ENCODE measurements at places on chromosomes 5 and 9.

DNA sequence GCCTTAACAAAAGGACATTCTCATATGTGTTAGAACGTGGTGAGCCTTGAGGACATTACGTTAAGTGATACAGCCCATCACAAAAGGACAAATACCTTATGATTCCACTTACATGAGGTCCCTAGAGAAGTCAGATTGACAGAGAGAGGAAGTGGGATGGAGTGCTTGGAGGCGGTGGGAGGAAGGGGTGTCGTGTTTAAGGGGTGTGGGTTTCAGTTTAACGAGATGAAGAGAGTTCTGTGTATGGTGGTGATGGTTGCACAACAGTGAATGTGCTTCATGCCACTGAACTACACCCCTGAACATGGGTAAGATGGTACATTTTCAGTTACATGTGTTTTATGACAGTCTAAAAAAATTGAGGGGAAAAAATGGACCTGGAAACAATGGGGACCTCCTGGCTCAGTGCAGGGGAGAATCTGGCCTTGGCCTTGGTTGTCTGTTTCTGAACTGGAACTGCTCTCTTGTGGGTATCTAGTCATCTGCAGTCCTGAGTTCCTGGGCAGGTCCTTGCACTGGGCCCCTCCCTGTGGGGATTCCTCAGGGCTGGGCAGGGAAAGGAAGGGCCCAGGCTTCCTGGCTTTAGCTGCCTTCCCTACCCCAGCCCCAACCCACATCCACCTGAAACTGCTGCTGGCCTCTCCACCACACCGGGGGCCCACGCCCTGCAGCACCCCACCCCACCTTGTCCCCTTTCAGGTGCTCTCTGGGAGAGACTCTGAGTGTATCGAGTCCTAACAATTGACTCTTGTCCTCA is 17.8 kb downstream of the LRRC8A start:
- no peak for DNase-seq

- peak; percentile 80 for DNase-seq
Measured at GRCh38 chr9:134375430-134376385, 49.5 kb downstream of the RXRA start.

DNA sequence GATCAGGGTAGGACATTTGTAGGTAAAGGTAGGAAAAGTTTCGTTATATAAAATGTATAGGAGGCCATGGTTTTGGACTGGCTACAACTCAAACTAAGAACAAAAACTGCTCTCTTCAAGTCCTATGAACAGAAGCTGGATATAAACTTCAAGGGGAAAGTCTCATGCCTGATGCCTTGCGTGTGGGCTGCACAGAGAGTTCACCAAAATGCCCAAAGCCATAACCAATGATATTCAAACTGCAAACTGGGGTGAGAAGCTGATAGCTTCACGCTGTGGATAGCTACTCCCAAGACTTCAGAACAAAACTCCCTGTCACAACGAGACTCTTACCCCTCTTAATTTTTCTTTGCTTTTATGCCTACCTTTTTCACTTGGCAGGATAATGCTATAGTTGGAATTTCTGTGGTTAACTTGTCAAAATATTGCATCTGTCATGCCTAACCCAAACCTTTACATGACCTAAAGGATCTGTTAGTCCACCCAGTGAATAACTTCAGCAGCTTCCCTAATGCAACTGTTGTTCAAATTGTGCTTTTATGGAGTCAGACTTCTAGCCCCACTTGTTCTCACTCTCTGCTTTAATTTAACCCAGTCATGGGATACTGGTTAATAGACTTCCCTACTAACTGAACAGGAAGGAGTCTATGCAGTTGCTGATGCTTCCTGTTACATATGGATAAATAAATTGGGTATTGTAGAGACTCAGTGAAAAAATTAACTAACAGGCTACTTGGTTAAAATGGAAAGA is 71.9 kb downstream of the SFXN1 start:
- no peak for DNase-seq

- DNase-seq = peak; percentile 39
Measured at GRCh38 chr9:522658-523057, 308.0 kb downstream of the DOCK8 start.

- DNase-seq = no peak
Measured at GRCh38 chr5:133203317-133204305, 151.8 kb downstream of the HSPA4 start.

- peak; percentile 41 for DNase-seq
Measured at GRCh38 chr5:179791881-179792611, 1.7 kb upstream of the LTC4S start.

- DNase-seq = no peak
Measured at GRCh38 chr5:74995926-74996325, 56.4 kb downstream of the GCNT4 start.

- no peak for DNase-seq
Measured at GRCh38 chr5:9667906-9668305, 37.8 kb upstream of the TAS2R1 start.

- no peak for DNase-seq
Measured at GRCh38 chr9:86471171-86471815, 117.1 kb upstream of the TUT7 start.

DNA sequence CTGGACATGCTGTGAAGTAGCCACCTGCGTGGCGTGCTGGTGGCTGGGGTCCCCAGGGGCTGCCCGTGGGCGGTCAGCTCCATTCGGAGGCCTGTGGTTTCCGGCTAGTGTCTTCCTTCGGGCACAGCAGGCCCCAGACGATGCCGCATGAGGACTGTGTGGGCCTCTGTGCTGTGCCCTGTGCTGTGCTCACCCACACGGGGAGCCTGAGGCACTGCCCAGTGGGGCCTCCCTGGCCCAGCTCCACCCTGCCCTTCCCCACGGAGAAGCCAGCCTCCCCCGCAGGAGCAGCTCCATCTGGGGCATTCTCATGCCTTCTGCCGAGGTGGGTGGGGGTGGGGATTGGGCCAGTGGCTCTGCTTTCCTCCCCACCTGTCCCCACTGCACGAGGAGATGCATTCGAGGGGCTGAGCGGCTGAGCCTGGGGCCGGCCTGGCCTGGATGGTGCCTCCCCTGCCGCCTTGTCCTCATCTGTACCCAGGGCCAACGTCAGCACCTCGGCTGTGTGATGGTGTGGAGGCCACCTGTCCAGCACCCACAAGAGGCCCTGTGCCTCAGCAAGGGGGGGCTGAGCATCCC is 24.2 kb downstream of the RXRA start:
- DNase-seq = no peak

DNA sequence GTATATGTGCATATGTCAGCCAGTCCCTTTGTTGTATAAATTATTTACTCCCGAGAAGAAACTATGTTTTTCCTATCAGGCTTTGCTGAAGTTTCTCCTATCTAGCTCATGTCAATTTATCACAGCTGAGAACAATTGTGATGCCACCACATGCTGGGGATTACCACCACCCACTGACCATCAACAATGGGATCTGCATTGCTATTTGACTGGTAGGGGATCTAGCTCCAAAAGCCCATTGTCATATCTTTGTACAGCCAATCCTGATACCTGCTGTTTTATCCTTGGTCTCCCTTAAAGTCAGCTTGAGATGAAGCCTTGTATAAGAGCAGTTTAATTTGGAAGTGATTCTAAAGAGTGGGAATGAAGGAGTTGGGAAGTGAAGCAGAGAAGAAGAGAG is 53.9 kb upstream of the KCNN2 start:
- no peak for DNase-seq

DNA sequence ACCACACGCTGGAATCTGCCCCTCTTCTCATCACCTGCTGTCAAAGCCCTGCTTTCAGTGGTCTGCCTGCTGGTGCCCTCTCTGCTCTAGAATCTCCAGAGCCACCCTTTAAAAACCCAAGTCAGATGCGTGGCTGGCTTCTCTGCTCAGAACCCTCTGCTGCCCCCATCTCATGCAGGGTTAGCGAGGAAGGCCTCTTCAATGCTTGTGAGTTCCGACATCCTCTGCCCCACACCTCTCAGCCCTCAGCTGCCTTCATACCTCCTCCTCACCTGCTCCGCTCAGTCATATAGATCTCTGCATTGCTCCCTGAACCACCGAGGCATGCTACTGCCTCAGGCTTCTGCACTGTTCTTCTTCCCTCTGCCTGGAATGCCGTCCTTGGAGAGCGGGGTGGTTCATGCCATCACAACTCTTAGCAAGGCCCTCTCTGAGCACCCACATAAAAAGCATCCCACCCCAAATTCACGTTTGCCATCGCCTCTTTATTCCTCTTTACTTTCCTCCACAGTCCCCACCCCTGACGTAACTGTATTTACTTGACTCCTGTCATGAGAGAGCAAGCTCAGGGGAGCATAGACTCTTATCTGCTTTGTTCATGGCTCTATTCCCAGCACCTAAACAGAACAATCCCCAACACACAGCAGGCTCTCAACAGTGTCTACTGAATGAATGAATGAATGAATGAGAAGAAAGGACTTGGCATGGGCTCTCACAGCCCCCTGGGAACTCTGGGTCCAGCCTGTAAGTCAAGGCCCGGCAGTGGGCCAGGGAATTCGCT is 10.4 kb downstream of the SHB start:
- DNase-seq = no peak

DNA sequence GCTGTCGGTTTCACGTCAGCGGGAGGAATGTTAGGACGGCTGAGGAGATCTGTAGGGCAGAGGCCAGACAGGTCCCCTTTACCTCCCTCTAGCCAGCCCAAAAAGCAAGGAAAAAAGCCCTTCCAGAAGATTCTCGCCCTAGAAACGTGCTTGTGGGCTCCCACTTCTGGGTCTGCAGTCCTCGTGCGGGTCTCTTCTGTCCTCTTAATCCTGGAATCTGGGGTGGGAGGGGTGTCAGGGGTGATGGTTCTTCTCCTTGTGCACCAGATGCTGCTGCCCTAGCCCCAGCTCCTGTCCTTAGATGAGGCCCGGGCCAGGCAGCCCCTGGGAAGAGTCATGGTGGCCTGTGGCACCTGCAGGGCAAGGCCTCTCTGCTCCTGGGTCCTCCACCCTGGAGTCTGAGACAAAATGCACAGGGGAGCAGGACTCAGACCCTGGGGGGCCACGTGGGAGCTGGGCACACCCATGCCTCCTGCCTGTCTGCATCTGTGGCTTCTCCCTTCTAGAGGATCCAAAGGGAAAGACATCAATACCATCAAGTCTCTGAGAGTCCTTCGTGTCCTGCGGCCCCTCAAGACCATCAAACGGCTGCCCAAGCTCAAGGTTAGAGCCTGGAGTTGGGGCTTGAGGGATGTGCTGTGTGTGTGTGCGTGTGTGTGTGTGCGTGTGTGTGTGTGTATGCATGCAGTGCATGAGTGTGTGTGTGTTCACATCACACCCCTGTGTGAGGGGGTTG is 174.2 kb downstream of the CACNA1B start:
- DNase-seq = no peak

DNA sequence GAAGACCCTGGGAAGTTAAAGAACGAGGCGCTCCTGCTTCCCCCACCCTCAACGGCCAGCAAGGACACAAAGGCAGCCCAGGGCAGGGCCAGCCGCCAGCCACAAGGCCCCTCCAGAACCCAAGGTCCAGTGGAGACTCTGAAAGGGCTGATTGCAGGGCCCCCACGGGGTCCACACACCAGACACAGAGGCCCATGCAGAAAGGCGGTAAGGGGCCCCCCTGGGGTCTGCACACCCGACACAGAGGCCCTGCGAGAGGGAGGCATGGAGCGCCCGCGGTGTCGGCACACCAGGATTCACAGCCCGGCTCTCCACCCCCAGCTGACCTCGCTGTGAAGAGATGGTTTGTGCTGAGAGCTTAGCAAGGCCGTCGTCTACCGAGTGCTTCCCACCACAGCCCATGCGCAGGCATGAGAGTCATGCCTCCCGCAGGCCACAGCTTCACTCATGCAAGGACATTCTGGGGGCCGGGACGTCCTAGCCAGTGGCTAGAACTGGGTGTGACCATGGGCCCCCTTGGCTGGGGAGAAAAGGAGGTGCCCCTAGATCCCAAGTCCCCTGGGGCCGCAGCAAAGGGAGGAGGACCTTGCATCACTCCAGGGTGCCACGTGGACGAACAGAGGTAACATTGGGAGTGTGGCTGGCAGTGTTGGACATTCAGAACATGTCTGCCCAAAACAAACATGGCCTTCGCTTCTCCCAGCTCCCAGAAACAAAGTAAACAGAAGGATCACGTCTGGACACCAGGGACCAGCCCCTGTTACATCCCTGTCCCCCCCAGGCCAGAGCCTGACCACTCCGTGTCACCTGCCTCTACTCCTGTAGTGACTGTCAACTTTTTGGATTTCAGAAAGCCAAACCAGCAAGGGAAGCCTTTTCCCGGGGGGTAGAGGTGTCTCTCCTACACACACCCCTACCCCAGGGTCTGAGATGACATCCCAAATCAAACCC is 9.8 kb downstream of the BRD3 start:
- DNase-seq = peak; percentile 30

- no peak for DNase-seq
Measured at GRCh38 chr9:128819716-128820664, 1.7 kb downstream of the ENDOG start.

DNA sequence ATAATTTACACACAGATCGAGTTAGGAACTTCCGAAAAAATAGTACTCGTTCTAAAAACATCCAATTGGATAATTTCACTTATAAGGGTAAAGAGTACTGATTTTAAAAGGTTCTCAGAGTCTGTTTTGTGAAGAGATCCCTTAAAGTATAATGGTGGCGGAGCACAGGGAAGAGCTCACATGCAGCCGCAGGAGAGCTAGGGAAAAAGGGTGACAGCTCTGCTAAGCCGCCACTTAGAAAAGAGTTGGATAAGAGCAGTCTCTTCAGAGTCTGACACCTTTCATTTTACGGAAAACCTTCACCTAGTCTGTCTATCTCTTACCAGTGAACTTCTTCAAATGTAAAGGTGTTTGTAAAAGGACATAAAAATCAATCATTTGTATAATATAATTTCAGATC is 149.9 kb downstream of the COMMD10 start:
- DNase-seq = no peak

DNA sequence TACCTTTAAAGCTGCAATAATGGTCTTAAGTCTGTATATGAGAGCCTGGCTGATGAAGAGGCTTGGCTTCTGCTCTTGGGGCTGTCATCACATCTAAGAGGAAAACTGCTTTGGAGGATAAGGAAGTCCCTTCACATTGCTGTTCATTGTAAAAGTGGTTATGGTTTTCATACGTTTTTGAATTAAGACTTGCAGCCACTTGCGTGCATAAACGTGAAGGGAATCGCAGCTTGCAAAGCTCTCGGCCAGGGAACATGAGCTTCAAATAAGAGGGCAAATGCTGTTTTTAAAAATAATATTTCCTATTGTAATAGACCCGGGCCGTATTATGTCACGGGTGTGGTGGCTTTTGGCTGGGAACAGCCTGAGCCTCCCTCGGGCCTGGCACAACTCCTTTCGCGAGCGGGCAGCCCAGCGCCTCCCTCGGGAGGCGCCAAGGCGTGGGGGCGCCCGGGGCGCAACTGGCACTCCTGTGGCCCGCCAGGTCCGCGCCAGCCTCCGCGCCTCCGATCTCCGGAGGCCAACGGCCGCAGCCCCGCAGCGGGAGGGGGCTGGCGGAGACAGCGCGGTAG is 538 bp upstream of the ARHGEF28 start:
- DNase-seq = no peak

GRCh38 chr5:45081082-45081481 is 272.3 kb downstream of the MRPS30 start:
- no peak for DNase-seq

- DNase-seq = no peak
Measured at GRCh38 chr9:133274236-133275104, 531 bp downstream of the ABO start.

- no peak for DNase-seq
Measured at GRCh38 chr5:93349613-93350012, 231.4 kb downstream of the NR2F1-AS1 start.
